ENCODE measurements at places on chromosomes 1 and 21. TPM values are rescaled to one million over a fixed set of nuclear protein-coding genes. Genes with fewer than 3 reads are reported as not detected.

DNA sequence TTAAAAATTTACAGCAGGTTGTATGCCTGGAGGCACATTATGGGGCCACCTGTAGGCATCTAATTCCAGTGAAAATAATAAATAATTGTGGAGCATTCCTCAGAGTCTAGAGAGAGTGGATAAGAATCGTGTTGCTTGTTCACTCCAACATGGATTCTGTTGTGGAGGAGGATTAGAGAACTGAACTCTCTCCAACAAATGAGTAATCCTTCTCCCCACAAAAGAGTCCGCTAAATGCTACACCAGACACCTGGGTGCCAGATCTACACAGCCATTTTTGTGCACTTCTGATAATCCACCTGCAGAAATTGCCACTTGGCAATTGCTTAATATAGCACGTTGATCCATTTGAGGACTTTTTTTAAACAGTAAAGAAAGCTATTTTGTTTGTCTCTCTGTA is 113.7 kb upstream of the DPYD start:
- no peak for DNase-seq

DNA sequence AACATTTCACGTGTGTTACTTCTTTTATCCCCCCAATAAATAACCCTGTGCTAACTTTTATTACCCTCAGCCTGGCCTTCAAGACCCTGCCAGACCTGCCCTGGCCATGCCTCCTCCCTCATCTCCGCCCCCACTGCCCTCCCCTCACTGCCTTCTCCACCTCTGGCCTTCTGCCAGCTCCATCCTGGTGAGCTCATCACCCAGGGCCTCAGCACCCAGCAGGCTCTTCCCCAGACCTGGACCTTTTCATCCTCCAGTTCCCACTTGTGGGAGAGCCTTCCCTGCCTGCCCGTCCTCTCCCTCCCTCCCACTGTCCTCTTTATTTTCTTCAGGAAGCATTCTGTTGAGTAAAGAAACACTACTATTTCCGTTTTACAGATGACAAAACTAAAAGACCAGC is 72.0 kb downstream of the SLC66A1 start:
- DNase-seq: no peak

The RIMKLA gene
- 10.6 TPM for total RNA-seq

DNA sequence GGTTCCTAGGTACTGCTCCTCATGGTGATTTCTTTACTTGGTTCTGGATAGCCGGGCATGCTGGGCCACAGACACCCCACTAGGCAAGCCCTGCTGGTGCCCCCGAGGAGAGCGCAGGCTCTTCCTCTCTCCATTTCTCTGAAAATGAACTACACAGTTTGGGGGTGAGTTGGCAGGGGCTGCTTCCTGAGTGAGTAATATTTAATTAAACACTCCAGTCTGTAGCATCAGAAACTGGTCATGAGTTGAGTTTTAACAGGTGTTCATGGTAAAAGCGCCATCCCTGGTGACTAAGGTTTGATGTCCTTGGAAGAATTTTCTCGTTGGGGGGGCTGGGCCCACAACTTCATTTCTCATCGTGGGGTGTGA is 1.7 kb downstream of the SPSB1 start:
- no peak for DNase-seq

- DNase-seq: no peak
Observed at GRCh38 chr1:89599332-89599630, 33.6 kb upstream of the LRRC8C start.

DNA sequence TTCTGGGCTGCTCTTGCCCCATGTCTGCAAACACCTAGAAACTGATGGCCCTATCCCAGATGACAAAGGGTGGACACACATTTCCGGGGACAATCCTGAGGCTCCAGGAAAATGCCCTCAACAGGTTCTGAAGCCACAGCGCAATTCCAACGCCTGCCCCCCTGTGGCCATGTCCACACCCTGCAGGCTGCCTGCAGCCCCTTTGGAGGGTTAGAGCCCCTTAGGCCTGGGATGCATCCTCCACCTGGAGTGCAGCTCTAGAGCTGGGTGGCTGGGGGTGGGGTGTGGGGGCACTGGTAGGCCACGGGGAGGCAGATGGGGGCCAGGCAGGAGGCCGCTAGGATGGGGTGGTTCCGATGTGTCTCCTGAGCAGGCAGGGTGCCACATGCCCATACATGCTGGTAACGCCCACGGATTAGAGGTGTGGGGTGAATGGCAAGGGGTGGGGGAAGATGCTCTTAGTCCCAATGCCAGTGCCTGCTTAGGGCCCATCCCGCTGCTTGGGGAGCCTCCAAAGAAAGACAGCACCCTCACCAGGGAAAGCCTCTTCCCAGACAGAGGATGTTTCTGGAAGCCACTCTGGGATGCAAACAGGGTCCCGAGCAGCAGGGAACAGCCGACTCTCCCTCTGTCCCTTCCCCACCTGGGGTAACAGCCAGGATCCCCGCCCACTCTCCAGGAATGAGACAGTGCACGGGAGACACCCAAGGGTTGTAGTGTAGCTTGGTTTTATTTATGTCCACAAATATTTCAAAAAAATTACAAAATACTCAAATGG is 34.0 kb downstream of the SLC45A1 start:
- peak; percentile 51 for DNase-seq

DNA sequence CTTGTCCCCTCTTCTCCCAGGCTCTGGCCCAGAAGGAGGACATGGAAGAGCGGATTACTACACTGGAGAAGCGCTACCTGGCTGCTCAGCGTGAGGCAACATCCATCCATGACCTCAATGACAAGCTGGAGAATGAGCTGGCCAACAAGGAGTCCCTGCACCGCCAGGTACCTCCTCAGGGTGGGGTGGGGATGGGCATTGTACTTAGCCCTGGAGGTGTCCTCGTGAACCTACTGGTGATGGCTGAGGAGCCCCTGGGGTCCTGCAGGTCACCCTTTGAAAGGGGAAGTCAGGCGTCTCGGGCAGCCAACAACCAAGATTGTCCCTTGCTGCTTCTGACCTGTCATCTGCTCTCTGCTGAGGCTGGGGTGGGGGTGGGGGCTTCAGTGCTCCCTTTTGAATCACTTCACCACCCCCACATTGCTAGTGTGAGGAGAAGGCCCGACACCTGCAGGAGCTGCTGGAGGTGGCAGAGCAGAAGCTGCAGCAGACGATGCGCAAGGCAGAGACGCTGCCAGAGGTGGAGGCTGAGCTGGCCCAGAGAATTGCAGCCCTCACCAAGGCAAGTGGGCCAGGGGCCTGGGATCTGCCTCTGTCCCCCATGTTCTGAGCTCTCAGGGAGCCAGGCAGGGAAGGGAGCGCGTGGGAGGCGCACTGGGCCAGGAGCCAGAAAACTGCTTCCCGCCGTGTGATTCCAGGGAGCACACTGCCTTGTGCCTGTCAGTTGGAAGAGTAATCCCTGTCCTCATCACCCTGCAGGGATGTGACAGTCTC is 19.7 kb downstream of the PPFIA4 start:
- no peak for DNase-seq

DNA sequence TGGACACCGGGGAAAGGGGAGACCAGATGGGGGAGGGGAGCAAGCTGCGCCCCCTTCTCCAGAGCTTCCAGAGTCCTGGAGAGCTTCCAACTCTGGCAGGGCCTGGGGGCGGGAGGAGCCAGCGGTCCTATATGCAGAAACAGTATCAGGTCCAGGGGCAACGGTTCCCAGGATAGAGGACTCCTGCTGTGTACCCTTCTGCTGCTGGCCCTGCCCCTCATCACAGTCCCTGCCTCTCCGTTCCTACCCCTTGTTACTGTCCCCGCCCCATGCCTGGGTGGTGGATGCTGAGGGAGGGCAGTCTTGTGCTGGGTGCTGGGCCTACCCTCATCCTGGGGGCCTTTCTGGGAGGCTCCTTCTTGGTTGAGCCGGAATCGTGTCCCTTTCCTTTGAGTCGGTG is 19.2 kb upstream of the PEX10 start:
- no peak for DNase-seq

The SPATA45 gene
- total RNA-seq: not detected

DNA sequence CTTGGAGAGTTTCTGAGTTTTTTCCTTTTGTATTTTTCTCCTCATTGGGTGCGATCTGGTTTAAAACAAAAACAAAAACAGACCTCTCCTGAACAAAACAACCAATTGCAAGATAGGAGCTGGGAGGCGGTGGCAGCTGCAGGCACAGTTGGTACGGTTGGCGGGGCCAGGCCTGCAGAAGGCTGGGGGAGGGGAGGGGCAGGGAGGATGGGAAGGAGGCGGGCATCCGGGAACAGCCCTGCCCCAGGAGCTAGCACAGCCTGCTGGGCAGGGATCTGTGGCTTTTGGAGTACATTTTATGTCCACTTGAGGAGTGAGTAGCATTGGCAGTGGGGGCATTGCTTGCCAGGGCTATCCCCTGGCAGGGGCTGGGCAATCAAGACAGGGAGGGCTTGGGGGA is 5.2 kb downstream of the CAPN9 start:
- no peak for DNase-seq

DNA sequence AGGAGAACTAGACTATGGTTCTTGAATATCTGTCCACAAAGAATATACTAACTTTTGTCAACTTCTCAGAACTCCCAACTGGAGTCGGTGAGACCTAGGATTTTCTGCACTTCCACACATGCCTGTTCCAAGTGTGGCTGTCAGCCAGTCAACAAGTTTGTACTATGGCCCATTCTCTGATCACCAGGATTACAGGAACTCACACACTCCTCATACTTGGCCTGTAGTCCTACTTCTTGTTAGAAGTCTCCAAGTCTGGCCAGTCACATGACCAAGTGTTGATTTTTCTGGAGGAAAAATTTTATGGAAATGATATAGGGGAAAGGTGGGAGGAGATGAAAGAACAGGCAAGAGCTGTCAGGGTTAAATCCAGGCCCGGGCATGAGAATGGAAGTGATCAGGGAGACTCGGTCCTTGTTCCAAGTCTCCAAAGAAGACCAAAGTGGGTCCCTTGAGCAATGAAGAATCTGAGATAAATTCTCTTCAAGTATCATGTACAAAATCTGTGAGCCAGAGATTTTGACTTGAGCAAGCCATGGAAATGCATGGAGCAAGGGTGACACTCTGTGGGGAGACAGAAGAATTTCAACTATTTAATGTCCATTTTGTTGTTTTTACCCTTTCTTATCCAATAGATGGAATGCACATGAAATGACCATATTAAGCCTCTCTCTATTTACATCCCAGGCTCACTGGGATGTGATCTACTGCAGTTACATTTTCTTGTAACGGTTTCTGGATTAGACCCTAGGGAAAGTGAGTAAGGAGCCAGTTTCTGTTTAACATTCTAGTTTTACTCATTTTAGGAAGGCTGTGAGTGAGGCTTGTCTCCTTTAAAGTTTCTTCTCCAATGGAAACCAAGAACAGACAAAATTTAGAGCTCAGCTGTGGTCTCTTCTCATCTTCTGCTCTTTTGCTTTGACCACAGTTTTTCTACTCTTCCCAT is 320.9 kb downstream of the ASTN1 start:
- DNase-seq: peak; percentile 44

DNA sequence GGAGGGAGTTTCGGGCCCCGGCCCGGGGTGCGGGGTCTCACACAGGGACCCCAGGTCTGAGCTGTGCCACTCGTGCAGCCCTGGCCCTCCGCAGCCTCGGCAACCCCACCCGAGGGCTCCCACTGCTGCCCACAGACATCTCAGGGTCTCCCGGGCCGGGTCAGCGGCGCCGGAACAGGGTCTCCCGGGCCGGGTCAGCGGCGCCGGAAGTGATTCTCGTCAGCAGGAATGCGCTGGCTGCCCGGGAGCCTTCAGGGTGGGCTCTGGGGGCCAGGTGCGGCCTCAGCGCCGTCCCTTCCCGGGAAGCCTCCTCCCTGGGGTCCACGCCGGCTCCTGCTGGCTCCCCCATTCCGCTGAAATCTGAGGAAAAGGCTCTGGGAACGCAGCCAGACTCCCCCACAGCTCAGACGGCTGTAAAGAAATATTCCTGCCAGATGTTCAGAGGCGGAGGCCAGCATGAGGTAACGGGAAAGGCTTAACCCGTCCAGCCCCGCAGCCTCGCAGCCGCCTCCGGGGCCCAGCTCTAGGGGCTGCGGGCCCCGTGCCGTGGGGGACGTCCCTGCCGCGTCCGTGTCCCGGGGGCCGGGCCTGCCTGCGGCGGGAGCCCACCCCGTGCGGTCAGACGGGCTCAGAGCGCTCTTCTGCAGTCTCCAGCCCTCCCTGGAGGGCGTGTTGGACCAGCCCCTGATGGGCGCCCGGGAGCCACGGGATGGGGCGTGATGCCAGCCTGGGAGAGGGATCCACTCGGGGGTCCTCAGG is 8.7 kb upstream of the COL6A1 start:
- DNase-seq: peak; percentile 33

DNA sequence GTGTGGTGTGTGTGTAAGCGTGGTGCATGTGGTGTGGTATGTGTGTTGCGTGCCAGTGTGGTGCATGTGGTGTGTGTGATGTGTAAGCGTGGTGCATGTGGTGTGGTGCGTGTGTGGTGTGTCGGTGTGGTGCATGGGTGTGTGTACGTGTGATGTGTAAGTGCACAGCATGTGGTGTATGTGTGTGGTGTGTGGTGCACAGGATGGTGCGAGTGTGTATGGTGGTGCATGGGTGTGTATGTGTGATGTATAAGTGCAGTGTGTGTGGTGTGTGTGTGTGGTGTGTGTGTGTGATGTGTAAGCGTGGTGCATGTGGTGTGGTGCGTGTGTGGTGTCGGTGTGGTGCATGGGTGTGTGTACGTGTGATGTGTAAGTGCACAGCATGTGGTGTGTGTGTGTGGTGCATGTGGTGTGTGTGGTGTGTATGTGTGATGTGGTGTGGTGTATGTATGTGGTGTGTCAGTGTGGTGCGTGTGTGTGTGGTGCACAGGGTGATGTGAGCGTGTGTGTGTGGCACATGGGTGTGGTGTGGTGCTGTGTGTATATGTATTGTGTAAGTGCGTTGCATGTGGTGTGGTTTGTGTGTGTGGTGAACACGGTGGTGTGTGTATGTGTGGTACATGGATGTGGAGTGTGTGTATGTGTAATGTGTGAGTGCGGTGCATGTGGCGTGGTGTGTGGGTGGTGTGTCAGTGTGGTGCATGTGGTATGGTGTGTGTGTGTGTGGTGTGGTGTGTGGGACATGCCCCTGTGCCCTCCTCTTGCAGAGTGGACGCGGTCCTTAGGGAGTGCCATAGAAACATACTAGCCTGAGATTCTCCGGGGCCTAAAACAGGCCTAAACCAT is 1.1 kb upstream of the C2CD2 start:
- no peak for DNase-seq

The LRRC53 gene
- total RNA-seq: not detected

- no peak for DNase-seq
Observed at GRCh38 chr1:2288311-2288710, 60.2 kb downstream of the SKI start.

DNA sequence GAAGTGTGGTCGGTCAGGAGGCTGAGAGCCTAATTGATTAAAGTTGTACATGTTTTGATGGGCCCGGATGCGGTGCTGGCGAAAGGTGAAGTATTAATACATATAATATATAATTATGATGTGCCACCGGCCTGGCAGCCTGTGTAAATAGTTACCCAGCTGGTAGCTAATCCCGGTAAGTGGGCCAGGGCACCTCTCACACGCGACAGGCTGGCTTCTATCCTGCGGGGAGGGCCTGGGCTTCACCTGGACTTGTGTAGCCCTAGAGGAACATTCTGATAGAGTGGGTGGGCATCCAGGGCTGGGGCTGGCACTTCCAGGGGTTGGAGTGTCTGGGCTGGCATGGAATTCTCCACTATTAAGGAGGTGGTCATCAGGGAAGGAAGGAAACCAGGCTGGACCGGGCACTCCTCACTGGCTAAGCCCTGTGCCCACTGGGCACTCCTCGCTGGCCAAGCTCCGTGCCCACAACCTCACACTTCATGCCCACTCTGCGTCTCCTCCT is 48.3 kb downstream of the IGSF21 start:
- DNase-seq: no peak
